ENCODE measurements at places on chromosomes 2 and 18.

- DNase-seq: no peak
These were observed 28.5 kb upstream of the ACTR2 start for GRCh38 chr2:65199166-65199565.

DNA sequence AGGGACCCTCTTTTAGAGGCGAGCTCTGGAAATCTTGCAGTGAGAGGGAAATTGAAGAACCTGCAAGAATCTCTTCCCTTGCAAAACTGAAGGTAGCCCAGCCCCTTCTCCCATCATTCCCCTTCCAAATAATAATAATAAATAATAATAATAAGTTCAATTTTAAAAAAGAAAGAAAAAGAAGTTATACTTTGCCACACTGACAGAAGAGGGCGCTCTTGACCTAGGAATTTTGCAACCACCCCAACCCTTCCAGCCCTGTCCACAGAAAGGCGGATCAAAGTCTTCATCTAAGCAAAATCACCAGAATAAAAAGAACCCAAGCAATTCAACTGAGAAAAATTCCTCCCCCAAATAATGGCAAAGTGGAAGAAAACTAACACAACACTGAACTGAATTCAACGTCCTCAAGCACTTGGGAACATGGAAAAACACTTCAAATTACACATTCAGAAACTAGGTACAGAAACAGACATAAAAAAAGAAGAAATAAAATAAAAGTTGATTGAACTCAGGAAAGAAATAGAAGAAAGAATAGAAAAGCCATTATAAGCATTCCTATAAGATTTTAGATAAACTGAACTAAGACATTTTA lies 98.9 kb upstream of the GLS start:
- peak; percentile 74 for DNase-seq

DNA sequence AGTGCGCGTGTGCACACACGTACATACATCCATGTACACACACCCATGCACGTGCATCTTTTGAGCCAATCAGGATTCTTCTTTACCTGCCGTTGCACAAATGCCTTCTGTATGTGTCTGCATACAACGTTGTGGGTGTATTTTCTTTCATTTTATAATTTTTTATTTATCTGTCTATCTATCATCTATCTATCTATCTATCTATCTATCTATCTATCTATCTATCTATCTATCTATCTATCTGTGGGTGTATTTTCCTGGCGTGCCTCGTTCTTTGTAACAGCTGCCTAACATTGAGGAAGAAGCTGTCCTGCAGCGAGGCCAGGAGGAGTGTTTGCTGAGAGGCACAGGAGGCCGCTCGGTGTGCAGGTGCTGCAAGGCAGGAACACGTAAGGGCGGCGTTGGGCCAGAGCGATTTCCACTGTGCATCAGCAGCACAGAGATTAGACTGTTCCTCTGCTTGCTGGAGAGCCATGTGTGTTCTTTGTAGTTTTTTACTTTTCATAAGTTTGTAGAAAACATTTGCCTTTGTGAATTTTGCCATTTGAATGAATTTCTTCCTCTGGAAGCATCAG lies 84.4 kb downstream of the DGKD start:
- DNase-seq: no peak

GRCh38 chr18:79258447-79258846 lies 137.3 kb upstream of the NFATC1 start:
- DNase-seq: no peak

DNA sequence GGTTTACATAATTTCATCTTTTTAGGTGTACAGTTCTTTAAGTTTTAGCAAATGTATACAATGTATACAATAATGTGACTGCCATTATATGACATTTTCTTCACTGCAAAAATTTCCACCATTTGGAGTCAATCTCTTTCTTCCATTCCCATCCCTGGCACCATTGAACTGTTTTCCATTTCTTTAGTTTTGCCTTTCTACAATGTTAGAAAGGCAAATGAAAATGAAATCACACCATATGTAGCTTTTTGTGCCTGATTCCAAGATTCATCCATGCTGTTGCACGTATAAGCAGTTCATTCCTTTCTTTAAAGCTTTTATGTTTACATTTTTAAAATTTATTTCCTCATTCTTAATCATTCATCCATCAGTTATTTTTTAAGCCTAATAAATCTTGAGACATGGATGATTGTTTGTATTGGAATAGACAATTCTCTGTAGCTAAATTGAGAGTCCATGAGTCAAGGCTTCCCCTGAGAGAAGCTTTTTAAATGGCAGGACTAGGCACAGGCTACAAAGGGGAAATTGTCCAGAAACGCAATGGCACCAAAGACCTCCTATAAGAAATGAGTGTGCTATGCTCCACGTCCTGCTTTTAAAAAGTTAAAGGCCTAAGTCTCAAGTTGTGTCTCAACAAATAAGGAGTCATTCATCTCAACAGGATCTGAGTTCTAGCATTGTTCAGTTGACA lies 8.7 kb upstream of the COL5A2 start:
- DNase-seq: no peak

GRCh38 chr2:226467633-226468032 lies 332.0 kb downstream of the IRS1 start:
- DNase-seq: no peak

GRCh38 chr18:5974696-5975095 lies 79.4 kb upstream of the TMEM200C start:
- no peak for DNase-seq

DNA sequence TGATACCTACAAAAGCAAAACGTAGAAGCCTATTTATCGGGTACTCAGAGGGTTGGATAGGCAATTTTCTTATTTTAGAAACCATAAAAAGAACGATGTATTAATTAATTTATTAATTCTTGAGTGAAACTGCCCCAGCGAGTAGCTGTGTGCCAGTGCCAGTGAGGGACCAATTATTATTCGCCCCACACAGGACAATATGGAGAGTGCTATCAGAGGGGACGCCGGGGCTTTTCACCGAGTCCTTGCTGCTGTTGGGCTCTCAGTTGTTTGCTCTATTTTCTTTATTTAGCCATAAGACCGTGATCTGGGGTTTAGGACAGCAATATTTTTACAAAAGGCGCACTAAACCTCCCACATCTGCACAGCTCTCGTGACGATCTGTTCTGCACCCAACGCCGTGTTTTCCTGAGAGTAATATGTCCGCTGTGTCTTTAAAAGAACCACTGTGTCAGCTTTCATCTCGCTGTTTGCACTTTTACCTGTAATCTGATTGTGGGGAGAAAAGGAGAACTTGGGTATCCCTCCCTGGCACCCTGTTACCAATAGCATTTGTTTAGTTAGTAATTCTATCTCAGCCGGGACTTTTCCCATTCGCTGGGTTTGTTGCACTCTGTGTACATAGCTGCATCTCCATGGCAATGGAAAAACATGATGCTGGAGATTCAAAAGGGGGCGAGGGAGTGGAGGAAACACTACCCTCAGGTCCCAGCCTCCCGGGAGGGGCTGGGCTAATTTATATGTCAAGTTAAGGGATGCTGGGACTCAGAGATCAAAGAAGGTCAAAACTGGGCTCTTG lies 30.1 kb upstream of the ZNF516 start:
- no peak for DNase-seq

DNA sequence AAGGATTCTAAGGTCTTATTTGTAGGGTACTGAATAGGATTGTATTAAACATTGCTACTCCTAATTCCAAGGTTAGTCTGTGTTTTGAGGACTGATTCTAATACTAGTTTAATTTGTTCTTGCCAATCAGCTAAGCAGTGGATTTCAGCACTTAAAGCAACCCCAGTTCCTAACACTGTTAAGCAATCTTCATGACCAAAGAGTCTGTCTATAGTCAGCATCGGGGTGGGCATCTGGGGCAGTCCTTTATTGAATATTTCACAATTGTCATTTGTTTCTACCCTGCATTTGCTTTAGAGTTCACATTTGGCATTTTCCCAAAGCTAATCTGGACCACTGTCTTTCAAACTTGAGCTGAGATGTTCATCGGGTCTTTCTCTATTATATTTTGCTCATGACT lies 248.0 kb upstream of the TANK start:
- no peak for DNase-seq

DNA sequence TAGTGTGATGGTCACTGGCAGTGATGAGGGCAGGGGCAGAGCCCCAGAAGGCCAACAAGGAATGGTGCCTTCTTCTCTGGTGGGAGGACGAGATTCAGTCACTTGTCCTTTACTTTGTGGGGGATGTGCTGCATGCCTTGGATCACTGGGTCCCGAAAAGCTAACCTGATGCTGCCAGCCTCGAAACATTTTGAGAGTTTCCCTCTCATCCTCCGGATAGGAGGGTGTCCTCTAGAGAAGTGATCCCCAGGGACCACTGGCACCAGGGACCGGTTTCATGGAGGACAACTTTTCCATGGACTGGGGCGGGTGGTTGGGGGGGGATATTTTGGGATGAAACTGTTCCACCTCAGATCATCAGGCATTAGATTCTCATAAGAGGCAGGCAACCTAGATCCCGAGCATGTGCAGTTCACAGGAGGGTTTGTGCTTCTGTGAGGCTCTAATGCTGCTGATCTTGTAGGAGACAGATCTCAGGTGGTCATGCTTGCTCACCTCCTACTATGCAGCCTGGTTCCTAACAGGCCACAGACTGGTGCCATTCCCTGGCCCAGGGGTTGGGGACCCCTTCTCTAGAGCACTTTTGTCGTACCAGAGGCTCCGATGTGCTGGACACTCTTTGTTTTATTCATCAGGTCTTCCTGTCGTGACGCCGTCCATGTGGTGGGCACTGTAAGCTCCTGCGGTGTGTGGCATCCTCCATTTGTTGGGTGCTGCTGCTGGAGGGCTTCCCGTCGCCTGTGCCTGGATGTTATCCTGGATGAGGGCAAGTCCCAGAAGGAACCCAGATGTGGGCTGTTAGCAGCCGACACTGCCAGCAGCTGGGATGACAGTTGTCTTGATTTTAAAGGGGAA lies 68.5 kb upstream of the HDAC4 start:
- DNase-seq: no peak

- no peak for DNase-seq
These were observed 22.1 kb downstream of the KIF1A start for GRCh38 chr2:240797914-240798313.

DNA sequence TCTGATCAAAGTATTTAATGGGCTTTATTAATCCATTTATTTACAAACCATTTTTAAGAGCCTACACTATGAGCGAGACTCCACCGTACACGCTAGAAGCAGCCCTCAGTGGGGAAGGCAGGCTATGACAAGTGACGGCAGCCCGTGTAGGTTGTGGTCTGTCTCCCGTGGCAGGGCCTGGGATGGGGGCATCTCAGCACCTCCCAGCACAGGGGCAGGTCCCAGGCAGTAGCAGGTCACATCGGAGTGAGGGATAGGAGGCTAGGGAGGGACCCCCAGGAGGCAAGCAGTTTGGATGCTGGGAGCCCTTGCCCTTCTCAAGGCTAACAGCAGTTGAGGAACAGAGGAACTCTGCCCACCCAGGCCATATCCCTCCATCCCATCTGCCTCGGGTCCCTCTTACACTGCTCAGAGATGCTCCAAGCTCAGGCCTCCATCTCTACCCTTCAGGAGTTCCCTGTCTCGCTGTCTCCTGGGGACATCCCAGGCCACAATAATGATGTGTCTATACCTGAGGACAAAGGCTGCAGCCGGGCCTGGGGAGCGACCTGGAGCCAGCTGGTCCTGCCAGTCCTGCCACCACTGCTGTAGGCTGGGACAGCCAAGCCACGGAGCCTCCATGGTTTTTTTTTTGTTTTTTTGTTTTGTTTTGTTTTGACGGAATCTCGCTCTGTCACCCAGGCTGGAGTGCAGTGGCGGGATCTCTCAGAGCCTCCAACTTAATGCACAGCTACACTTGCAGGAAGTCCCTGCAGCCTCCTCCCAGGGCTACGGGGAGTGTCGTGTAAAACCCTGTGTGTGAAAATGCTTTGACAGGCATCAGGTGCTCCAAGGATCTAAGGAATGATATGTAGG lies 92.0 kb downstream of the NDUFA10 start:
- no peak for DNase-seq

DNA sequence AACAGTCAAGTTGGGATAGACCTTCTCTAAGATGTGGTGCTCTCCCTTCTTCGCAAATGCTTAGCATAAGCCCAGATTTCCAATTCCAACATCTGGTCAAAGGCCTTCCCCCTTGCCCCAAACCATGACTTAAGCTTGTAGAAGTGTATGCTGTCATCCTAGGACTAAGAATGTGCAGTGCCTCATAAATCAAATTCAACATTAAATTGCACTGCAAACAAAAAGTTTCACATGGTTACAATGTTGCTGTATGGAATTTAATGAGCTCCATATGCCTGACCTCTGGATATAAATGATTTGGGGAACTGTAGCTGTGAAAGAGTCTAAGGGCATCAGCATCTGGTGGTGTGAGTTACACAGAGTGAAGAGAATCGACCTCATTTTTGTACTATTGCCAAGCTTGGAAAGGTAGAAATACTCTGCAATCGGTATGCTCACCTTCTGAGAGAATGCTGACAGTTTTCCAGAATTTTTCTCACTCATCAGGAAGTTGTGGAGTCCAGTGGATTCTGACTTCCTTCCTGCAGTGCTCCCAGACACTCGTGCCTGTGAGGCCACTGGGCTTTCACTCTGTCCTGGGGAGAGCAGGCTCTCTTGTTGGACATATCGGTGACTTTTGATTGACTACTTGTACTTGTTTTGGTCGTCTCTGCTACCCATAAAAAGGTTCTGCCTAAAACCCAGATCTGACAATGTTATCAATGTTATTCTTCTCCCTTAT lies 40.6 kb downstream of the FASTKD2 start:
- no peak for DNase-seq

DNA sequence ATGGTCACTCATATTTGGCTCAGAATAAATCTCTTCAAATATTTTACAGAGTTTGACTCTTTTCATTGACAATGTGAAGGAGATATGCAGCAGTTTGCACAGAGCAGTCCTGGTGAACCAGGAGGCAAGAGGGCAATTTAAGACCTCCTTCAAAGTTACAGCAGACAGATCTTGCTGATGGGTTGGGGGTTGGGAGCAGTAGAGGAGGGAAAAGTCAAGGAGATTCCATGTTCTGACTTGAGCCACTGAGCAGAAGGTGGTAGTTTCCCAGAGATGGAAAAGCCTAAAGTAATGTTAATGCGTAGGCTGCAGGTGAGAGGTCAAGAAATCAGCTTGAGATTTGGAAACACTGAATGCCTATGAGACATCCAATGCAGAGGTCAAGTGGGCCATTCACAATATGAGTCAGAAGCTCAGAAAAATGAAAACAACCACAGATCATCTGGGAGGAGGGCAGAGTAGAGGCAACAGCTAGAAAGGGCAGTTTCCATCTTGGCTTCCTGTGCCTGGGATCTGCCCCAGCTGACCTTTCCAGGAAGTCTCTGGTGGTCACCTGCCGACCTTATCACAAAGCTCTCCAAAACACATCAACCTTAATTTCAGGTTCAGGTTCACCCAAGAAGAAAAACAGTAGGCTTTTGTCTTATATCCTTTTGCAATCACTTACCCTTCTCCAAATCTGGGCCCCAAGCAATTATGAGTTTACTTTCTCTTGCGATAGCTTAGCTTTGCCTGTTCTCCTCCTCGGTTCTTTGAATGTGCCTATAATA lies 197.5 kb upstream of the ARL4C start:
- no peak for DNase-seq

- peak; percentile 70 for DNase-seq
These were observed 126.9 kb downstream of the NFATC1 start for GRCh38 chr18:79522451-79523205.

DNA sequence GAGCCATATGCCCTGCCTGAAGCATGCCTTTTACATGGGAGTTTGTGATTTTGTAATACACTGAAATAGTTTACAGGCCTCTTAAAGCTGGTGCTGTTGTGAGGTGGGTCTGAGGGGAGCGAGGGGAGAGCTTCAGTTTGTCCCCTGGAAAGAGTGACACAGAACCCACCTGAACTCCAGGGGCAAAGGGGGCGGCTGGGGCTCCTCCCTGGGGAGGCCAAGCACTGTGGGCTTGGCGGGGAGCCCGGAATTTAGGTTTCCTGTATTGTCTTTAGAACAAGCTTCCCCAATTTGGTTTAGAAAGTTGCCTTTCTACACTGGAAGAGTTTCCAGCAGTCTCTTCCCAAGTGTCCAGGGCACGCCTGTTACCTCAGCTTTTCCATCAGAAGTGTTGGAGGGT lies 75.7 kb downstream of the VAPA start:
- DNase-seq: no peak
